ENCODE measurements at places on chromosomes 4 and X. TPM values are rescaled to one million over a fixed set of nuclear protein-coding genes. Genes with fewer than 3 reads are reported as not detected.

PCDH10 gene
- total RNA-seq, result 0.10 TPM

PRSS48 gene
- not detected for total RNA-seq

CCDC158 gene
- total RNA-seq, result 0.03 TPM

TMEM31 gene
- not detected for total RNA-seq

SPIN2A gene
- 0.15 TPM for total RNA-seq

LARP1B gene
- total RNA-seq, result 11.6 TPM

FRAS1 gene
- 3.3 TPM for total RNA-seq

FGF5 gene
- 0.32 TPM for total RNA-seq
